ENCODE measurements at places on chromosomes 4 and X.
A peak's percentile ranks its signal among the peaks of the same experiment; 100 is the strongest.

DNA sequence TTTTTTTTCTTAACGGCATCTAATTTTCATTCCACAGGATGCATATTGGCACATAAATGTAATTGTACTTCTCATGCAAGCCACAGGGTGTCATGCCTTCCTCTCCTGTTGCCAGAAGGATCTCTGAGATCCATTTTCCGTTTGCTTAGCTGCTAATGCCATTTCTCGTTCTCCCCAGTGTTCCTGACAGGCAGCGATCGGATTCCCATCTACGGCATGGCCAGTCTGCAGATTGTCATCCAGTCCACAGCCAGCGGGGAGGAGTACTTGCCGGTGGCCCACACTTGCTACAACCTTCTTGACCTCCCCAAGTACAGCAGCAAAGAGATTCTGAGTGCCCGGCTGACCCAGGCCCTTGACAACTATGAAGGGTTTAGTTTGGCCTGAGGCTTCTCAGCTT lies 8.9 kb upstream of the NAP1L5 start:
- DNase-seq = peak; percentile 31

GRCh38 chr4:40492691-40493090 lies 137.0 kb downstream of the RBM47 start:
- DNase-seq = no peak

GRCh38 chr4:121656269-121656641 lies 40.5 kb downstream of the ANXA5 start:
- peak; percentile 51 for DNase-seq

DNA sequence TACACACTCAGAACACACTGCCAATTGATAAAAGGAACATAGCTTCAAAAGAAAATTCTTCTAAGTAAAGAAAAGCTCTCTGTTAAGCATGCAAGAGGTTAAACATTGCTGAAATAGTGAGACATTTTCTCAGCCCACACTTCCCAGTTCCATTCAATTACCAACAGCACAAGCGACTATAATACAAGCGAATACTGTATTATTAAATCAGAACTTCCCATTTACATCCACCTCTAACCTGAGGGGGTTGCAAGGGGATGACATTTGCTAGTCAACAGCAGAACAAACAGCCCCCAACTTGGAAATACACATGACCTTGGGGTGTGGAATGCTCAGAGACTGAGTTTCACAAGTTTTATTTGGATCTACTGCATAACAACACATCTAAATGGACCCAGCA lies 1.1 kb downstream of the FSTL5 start:
- DNase-seq = no peak

- DNase-seq = no peak
These were observed 125.0 kb upstream of the PJA1 start for GRCh38 chrX:69290292-69290691.

DNA sequence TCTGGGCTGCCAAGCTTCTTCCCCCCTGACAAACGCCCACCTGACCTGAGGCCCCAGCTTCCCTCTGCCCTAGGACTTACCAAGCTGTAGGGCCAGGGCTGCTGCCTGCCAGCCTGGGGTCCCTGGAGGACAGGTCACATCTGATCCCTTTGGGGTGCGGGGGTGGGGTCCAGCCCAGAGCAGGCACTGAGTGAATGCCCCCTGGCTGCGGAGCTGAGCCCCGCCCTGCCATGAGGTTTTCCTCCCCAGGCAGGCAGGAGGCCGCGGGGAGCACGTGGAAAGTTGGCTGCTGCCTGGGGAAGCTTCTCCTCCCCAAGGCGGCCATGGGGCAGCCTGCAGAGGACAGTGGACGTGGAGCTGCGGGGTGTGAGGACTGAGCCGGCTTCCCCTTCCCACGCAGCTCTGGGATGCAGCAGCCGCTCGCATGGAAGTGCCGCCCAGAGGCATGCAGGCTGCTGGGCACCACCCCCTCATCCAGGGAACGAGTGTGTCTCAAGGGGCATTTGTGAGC lies 37.0 kb downstream of the HTRA3 start:
- no peak for DNase-seq

- no peak for DNase-seq
These were observed 1.2 kb upstream of the MID1IP1 start for GRCh38 chrX:38799995-38800580.

DNA sequence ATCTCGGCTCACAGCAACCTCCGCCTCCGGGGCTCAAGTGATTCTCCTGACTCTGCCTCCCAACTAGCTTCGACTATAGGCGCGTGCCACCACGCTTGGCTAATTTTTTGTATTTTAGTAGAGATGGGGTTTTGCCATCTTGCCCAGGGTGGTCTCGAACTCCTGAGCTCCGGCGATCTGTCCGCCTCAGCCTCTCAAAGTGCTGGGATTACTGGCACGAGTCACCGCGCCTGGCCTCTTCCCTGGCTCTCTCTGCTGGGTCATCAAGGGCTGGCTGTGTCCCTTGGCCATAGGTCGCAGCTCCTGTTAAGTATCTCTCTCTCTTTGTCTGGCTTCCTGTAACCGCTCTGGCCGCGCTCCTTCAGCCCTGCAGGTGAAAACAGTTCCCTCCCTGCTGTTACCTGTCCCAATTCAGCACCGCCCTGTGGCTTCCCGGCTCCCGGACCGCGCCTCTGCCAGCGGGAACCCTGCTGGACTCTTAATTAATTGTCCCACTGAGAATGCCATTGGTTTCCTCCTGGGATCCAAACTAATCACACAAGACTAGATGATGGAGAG lies 1.3 kb upstream of the RGS12 start:
- no peak for DNase-seq

DNA sequence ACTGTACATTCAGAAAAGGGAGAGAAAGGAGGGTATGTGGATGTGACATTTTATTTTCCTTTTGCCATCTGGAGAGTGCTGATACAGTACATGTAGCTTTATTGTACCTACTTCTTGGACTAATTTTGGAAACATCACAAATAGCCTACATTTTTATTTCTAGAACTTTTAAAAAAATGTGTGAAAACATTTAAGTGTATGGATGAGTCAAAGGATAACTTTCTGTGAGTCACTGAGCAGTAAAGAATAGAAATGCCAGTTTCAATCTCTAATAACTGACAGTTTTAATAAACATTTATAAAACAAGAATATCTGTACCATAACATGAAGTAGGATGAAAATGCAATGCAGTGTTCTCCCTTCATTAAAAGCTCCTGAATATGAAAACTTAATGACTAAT lies 374.4 kb upstream of the NWD2 start:
- no peak for DNase-seq

- no peak for DNase-seq
These were observed 465.1 kb downstream of the PDHA2 start for GRCh38 chr4:96305030-96305429.

GRCh38 chr4:40856277-40856839 lies 106.6 kb downstream of the NSUN7 start:
- DNase-seq = no peak

DNA sequence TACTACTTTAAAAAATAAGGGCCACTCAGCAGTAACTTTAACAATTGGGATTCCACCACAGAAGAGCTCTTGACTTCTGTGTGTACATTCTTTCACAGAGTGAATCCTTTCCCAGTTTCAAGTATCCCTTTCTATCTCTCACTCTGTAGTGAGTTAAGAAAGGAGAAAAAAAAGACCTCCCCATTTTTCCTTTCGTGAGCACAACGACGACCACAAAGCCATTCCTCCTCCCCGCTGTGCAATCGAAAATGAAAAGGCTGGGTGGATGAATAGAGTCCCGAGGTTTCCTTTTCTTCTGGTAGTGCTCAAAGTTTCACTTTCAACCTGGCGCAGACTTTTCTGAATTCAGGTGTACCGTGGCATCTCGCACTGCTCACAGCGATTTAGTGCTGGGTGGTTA lies 58.0 kb downstream of the TAB3 start:
- DNase-seq = no peak

Measured in AG09319 (cell line).